Activated CD8-positive, alpha-beta memory T cell treated with anti-CD3 and anti-CD28 coated beads for 48 hours (primary cell): ENCODE measurements at places on chromosomes 4 and X.

DNA sequence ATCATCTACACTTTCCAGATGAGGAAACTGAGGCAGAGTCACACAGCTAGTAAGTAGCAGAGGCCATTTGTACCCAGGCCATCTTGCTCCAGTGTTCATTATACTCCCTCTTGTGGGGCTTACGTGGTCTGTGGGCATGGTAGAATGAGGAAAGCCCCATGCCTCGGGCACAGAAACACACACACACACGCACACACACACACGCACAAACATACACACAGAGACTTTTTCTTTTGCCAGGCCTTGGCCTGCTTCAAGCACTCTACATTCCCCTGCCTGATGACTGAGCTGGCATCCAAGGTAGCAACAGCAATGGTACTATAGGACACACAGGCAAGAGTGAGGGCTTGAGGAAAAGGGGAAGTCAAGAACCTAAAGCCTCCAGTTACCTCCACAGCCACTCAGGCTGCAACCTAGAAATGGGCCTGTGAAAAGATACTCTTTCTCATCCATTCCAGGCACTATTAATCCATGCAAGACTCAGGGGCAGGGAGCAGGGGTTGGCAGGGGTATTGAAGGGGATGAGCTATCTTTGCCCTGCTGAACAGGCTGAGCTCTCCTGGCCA is 43.6 kb downstream of the STARD8 start:
- DNase-seq = no peak

DNA sequence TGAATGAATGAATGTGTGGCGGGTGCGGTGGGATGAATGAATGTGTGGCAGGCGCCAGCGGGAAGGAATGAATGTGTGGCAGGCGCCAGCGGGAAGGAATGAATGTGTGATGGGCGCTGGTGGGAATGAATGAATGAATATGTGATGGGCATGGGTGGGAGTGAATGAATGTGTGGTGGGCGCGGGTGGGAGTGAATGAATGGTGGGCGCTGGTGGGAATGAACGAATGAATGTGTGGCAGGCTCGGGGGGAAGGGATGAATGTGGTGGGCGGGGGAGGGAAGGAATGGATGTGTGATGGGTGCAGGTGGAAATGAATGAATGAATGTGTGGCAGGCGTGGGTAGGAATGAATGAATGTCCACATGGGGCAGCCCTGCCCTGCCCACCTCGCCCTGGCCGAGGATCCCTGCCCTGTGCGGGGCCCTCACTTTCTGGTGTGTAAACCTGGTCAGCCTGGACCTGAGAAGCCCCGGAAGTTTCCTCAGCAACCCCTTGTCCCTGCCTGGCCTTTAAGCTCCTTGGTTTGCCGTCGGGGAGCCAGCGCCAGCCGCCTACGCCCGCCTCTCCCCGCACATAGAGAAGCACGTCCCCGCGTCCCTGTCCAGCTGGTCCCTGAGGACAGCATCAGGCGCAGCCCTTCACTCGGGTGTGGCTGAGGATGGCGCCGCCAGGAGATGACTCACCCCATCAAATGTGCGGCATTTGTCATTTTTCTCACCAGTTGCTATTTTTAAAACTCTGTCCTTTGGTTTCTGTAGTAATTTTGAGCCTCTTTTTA is 112.8 kb upstream of the LRPAP1 start:
- no peak for DNase-seq

GRCh38 chrX:132669142-132669541 is 180.3 kb upstream of the MBNL3 start:
- DNase-seq = no peak

DNA sequence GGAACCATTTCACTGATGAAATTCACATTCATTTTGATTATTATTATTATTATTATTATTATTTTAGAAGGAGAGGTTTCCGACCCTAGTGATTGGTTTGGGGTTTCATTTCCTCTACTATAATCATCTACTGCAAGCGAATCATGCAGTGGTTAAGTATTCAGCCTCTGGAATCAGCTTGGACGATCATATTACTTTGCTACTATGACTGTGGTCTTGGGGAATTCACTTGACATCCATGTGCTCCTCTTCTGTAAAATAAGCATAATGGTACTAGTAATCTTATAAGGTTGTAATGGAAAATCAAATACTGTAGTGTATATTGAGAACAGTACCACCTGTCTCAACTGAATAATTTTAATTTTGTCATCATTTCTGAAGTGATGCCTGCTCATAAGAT is 132.1 kb upstream of the SLC4A4 start:
- no peak for DNase-seq

- DNase-seq = no peak
Measured at GRCh38 chr4:7157666-7158065, 34.7 kb upstream of the SORCS2 start.

DNA sequence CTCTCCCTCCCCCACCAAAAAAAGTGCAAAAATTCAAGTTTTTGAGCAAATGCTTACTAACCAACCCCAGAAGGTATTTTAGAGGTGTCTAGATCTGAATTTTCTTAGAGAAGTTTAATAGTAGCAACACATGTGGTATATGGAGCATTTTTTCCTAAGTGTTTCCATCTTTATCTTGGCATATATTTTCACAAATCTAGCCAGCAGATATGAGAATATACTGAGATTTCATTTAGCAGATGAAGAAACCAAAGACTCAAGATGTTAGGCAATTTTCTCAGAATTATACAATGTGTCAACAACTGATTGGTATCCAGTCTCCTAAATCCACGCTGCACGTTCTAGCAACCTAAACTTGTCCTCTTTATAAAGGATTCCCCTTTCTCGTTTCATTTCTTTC is 245.5 kb upstream of the CXXC4 start:
- no peak for DNase-seq

GRCh38 chr4:10917566-10917965 is 233.0 kb upstream of the CLNK start:
- DNase-seq = no peak
